OCI-M1 (cell line): ENCODE measurements at places on chromosomes 1 and 21.

DNA sequence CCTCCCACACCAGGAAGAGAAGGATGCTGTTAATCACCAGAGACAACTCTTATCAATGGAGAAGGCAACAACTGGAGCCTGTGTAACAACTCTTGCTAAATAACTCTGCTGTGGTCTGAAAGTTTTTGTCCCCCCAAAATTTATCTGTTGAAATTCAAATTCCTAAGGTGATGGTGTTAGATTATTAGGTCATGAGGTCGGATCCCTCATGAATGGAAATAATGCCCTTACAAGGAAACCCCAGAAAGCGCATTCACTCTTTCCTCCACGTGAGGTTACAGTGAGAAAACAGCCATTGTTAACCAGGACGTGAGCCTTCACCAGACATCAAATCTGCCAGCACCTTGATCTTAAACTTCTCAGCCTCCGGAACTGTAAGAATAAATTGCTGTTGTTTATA, 141.9 kb upstream of the CXADR start:
- no peak for DNase-seq

DNA sequence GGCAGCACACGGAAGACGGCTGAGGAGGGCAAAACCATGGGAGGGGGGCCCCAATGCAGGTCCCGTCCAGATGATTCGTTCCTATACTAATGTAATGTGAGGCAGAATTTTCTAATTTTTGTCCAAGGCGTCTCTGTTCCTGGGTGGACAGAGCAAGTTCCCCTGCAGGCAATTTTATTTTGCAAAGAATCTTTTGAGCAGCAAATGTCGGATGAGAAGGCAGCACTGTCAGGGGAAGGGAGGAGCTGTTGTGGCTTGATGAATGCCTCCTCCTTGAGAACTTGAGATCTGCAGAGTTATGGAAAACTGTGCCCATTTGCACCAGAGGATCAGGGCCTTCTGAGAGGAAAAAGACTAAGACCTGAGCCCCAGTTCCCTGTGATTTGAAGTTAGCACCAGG, 17.3 kb downstream of the SLC1A7 start:
- no peak for DNase-seq

DNA sequence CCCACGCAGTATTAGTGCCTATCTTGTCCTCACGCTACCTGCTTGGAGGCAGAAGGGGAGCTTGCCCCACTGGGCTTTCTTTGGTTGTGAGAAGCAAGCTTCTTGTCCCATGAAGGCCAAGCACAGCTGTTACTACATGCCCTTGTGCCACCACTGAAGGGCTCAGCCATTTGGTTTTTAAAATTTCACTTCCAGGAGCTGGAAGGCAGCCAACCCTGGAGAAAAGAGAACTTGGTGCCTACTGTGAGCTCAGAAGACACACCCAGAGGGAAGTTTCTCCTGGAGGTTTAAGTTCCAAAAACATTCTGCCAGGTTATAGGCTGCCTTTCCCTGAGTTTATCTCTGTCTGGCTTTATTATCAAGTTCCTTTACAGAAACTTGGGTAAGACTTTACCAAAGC, 187.4 kb downstream of the SLC35F3 start:
- DNase-seq: no peak

DNA sequence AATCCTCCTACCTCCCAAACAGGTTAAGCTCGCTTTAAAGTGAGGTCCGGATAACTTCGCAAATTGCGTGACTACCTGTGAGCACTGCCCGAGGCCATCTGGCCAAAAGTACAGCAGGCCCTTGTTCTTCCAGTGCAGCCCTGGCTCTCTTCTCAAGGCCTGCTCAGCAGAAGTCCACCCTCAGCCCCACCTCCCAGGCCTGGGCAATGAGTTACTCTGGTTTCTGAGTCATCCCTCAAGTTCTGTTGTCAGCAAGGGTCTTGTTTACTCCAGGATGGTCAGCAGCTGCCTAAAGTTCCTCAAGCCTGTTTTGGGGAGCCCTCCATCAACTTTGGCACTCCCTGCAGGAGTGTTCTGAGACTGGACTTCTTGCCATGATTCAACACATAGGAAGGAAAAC, 101.7 kb downstream of the BCAR3 start:
- DNase-seq: no peak

GRCh38 chr1:51032936-51033335, 62.9 kb downstream of the CDKN2C start:
- no peak for DNase-seq

DNA sequence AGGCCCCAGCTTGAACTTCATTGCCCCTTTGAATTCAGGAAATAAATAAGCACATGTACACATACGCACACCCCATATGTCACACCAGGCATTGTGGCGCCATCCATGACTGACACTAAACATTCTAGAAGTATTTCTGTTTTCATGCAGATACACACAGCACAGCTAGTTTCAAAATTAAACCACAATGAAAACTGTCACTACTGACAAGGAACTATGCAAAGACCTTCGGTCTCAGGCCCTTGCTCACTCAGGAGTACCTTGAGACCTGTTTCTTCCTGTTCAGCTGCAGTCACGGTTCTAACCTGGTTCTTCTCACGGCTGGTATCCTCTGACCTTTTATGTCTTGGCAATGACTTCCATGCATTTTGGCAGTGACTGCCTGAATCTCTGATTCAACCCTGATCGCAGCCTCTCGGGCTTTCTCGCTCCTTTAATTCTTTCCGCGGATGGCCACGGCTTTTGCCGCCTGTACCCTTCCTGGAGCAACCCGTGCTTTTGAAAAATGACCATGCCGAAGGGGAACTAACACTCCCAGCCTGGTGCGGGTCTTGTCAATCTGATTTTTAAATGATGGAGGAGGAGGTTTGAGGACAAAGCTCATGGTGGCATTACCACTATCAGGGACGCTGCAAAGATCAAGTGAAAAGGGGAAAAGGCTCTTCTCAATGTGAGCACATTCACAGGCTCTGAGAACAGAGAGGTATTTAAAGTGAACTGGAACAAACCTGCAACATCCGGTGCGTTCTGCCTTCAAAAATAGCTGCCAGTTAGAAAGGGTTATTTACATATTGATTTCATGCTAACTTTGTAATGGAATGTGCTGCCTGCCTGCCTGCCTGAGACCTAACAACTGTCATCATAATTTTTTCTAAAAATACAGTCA, 384.6 kb downstream of the RRAGC start:
- no peak for DNase-seq

GRCh38 chr1:35809114-35810095, 1.6 kb downstream of the AGO4 start:
- DNase-seq: no peak

- no peak for DNase-seq
Observed at GRCh38 chr1:73761559-73761958, 436.4 kb downstream of the LRRIQ3 start.
